ENCODE measurements at places on chromosomes 5 and 9.

DNA sequence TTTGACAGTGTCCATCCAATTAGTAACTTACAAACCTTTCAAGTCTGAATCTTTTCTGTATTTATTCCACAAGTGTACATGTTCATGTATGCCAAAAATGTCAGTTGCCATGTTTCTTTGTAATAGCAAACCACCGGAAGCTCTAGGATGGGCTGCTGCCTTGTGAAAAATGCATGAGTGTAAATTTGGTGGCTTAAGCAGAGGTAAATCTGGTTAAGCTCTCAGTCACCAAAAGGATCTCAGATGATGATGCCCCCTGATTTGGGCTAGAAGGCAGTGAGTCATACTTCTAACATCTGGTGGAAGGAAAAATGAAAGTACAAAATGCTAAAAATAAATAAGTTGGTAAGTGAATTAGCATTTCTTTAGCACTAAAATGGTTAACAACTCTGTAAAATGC is 567.5 kb downstream of the ELAVL2 start:
- no peak for DNase-seq

- DNase-seq = no peak
Observed at GRCh38 chr5:51664491-51665250, 281.4 kb downstream of the ISL1 start.

DNA sequence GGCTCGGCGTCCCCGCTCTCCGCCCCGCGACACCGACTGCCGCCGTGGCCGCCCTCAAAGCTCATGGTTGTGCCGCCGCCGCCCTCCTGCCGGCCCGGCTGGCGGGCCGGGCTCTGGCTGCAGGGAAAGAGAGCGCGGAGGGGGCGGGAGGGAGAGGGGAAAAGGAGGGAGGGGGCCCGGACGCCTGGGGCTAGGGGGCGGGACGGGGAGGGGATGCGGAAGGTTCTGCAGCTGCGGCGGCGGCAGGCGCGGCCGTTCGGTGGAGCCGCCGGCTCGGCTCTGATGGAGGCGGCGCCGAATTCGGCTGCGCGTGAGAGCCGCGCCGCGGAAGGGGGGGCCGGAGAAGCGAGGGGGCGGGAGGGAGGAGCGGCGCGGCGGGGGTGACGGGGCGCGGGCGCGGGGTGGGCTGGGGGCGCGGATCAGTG is at the start of gene MARCHF11:
MARCHF11 (minus strand) TSS at position 281 of the 425 bp plus-strand sequence; CDS start at position 65, 216 bp downstream.
- DNase-seq = no peak

GRCh38 chr5:61348447-61348846 is 16.4 kb downstream of the ZSWIM6 start:
- DNase-seq = no peak

DNA sequence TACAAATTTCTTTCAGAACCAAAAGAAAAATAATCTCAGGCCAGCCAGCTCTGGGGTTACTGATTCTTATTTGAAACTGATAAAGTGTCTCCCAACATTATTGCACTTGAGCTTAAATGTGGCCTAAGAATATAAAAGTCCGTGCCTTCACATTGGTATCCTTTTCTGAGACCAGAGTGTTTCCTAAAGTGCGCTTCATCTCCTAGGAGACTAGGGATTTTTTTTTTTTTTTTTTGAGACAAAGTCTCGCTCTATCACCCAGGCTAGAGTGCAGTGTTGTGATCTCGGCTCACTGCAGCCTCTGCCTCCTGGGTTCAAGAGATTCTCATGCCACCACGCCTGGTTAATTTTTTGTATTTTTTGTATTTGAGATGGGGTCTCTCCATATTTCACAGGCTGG is 23.6 kb upstream of the KCNIP1 start:
- DNase-seq = no peak

- DNase-seq = no peak
Observed at GRCh38 chr5:172941067-172941516, 18.1 kb upstream of the RPL26L1 start.

GRCh38 chr5:115758356-115758755 is 58.1 kb downstream of the CDO1 start:
- DNase-seq = no peak

DNA sequence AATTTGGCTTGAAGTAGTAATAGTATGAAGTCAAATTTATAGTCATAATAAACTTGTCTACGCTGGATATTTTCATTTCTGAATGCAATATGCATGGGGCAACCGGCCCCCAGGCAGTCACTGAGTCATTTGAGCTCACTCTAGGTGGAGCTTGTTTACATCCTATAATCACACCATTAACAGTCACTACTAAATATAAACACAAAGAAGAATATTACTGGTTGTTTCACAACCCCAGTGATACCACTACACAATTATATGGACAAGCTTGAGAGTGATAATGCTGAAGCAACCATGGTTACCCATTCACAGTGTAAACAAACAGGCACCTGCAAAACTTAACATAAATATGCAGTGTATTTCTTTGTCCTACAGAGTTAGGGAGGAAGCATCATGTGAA is 68.7 kb downstream of the MARCHF3 start:
- no peak for DNase-seq

- no peak for DNase-seq
Observed at GRCh38 chr5:74918232-74918669, 52.1 kb upstream of the FAM169A start.

DNA sequence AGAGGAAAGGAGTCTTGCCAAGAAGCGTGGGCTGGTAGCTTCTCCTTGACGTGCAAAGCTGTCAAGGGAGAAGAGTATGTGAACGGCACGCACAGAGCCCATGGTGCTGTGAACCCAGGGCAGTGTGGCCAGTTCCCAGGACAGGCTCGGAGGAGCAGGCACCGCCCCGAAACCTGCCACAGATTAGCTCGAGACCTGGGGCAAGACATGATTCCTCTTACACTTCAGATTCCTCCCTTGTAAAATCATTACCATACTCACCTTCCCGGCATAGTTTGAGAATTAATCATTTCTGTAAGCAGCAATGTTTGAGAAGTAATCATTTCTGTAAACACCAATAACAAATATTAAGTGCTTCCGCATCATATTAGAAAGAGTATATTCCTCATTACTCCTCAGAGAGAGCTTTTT is 19.9 kb downstream of the GOLM1 start:
- DNase-seq = no peak

- no peak for DNase-seq
Observed at GRCh38 chr5:119049824-119050449, 20.9 kb upstream of the DMXL1 start.

- no peak for DNase-seq
Observed at GRCh38 chr9:127686461-127687393, 20.1 kb upstream of the CFAP157 start.

DNA sequence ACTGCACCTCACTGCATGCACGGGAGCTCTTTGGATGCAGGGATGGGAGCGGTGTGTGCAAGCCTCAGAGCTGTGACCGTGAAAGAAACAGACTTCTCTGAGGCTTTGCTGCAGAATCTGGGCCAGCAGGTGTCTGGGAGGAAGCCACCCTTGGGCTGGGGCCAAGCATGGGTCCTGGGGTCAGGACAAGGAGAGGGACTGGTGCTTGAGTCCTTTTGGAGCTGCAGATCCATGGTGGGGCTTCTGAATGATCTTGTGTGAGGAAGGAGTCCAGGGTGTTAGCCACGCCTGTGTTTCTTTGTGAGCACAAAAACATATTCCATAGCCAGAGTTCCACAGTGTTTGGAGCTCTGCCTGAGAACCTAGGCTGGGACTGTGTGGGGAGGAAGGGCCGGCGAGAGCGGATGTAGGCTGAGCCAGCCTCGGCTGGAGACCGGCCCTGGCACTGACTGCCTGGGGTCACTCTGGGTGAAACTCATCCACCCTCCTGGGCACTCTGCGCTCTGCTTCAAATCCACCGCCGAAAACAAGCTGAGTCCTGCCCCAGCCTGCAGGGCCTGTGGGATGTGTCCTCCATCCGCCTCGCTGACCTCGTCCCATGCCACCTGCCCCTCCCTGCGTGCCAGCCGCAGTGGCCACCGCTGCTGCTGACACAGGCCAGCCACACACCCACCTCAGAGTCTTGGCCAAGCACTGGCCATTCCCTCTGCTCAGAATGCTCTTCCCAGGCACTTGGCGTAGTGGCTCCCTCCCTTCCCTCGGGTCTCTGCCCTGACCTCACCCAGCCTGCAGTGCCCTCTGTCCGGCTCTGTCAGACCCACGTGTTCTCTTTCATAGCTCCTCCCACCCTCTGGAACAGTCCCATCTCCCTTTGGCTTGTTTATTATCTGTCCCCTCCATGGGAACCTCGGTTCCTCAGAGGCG is 26.7 kb downstream of the ERGIC1 start:
- DNase-seq = no peak

DNA sequence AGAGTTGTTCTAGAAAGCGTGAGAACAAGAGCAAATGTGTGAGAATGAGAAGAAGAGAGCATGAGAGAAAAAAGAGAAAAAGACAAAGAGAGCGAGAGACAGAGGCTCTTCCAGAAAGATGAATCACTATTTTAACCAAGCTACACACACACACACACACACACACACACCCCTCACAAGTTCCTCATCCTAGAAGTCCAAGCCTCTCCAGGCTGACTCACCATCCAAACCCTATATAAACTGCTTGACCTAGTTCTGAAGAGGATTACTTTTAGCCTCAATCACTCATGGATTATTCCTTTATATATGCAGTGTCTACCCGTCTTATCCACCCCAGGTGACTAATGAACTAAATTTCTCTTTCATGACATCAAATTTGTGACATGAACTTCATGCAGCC is 37.6 kb downstream of the C9orf57 start:
- DNase-seq = peak; percentile 18

- DNase-seq = no peak
Observed at GRCh38 chr9:115883467-115884329, 269.9 kb upstream of the PAPPA start.

DNA sequence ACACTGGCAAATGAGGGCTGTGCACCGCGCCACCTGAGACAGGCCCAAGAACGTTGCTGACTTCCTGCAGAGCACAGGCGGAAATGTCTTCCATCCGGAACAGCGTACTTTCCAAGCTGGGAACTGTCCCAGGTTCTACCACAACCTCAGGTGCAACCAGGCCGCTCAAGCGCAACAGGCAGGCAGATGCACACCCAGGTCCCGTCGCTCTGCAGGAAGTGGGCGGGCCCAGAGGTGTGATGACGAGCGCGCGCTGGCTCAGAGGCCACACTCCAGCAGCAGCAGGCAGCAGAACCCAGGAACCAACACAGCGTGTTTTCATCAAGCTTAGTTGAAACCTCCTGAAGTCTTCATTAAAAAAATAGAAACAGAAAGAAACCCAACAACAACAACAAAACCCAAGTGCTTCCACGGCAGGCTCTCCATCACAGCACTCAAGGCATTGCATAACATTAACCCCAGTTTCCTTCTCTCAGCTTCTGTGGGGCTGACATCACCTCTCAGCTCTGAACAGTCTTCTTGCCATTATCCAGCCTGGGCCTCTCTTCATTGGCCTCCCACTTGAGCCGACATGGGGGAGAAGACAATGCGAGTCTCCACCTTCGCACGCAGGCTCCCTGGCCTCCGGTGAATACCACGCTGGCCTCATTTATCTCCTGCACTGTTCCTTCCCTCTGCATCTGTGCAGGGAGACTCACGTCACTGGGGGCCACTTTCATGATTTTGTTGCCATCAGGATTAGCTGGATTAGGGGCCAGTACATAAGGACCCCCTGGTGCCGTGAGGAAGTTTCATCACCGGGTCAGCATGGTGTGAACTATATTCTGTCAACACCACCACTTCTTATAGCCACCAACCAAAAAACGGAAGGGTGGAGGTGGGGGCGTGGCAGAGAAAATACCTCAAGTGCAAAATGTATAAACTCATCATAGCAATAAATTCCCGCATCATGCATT is 22.1 kb downstream of the PTCH1 start:
- DNase-seq = peak; percentile 86

GRCh38 chr9:23750808-23751207 is 75.2 kb downstream of the ELAVL2 start:
- DNase-seq = no peak

DNA sequence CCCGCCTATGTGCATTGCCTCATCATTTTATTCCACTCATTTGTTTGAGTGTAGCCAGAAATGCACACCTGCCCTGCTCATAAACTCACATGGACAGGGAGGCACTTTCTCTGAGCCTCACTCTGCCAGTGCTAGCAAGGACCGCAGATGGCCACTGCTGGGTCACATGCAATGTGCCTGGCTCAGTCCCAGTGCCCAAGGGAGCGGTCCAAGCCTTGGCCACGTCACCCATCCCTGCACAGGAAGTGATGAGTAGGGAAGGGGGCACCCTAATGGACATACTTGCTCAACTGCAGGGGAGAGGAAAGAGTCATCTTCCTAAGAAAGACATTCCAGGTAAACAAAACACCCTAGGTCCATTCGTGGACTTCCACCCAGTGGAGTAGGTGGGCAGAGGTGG is 630.9 kb downstream of the IRX1 start:
- no peak for DNase-seq

- DNase-seq = peak; percentile 35
Observed at GRCh38 chr9:132486706-132487350, 76.8 kb downstream of the CFAP77 start.

DNA sequence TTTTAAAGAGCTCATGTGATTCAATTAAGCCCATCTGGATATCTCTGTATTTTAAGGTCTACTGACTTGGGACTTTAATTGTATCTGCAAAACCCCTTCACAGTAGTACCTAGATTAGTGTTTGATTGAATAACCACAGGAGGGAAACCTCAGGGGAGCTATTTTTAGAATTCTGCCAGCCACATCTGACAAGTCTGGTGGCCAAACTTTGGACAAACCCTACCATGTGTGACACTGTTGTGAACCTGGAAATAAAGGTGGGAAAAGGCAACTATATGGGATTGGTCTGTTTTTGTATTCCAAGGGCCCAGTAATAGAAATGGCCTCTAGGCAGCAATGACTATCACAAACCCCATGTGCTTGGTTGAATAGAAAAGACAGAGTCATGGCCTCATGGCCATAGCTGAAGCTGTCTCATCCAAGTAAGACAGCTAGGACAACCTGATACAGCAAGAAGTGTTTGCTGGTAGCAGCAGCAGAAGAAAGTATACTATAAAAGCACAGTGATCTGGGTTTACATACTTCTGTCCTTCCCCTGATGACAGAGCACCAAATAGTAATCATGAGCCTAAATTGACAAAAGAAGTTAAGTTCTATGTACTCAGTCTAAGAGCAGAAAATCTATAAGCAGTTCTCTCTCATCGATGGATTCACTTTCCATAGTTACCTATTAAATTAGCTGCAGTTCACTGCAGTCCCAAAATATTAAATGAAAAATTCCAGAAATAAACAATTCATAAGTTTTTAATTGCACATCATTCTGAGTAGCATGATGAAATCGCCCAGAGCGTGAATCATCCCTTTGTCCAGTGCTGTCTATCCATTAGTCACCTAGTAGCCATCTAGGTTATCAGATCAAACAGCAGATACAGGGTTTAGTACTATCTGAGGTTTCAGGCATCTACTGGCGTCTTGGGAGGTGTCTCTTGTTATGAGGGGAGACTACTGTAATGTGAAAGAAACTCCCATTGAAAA is 189.8 kb downstream of the ARHGAP26 start:
- no peak for DNase-seq

DNA sequence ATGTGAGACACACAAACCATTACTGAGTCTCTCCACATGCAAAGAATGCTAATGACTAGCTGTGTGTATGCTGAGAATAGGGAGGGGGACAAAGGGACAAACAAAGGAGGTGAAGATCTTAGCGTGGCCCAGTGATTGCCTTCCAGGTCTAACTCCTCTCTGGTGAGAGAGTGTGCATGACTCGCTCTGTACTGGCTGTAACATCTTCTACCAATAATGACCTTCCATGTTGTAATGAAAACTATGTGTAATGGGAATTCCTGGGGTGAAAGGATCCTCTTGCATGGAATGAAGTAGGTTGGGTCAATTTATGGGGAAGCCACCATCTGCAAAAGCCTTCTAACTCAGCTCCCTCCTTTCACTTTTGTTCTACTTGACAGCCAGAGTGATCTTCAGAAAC is 24.4 kb upstream of the GPR151 start:
- DNase-seq = no peak

All from CD4-positive, alpha-beta T cell treated with Interleukin-1 beta for 1 hour (primary cell).